ENCODE measurements at places on chromosomes 2 and 18.

- DNase-seq, result no peak
Measured at GRCh38 chr2:43327119-43327518, 100.7 kb upstream of the ZFP36L2 start.

- DNase-seq, result no peak
Measured at GRCh38 chr2:136008205-136008865, 22.9 kb upstream of the DARS1 start.

DNA sequence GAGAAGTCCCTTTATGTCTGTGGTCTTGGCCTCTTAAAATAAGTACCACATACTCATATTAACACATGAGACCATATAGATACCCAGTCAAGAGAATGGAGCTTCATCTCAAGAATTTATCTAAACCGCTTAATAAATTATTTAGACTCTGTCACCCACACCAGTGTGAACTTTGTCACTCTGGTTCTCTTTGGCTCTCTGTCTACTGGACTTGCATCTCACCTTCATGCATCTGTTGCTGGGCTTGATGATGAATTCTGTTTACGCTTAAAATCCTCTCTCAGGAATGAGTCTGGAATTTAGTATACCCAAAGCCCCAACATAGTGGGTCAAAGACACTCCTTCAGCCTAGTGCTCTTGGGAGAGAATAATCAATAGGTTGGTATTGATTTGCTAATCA lies 73.9 kb downstream of the SETBP1 start:
- no peak for DNase-seq

DNA sequence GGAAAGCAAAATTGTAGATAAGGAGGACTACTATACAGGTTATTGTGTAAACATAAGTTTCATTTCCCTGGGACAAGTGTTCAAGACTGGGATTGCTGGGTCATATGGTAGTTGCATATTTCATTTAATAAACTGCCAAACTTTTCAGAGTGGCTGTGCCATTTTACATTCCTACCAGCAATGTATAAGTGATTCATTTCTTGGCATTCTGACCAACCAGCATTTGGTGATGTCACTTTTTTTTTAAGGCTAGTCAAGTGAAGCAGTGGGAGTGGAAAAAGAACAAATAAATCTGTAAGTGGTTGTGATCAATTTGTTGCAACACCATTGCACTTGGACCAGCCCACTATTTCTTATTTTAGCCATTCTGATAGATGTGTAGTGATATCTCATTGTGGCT lies 5.2 kb upstream of the CHCHD5 start:
- peak; percentile 88 for DNase-seq

- DNase-seq, result no peak
Measured at GRCh38 chr2:102726128-102727087, 35.4 kb upstream of the TMEM182 start.

DNA sequence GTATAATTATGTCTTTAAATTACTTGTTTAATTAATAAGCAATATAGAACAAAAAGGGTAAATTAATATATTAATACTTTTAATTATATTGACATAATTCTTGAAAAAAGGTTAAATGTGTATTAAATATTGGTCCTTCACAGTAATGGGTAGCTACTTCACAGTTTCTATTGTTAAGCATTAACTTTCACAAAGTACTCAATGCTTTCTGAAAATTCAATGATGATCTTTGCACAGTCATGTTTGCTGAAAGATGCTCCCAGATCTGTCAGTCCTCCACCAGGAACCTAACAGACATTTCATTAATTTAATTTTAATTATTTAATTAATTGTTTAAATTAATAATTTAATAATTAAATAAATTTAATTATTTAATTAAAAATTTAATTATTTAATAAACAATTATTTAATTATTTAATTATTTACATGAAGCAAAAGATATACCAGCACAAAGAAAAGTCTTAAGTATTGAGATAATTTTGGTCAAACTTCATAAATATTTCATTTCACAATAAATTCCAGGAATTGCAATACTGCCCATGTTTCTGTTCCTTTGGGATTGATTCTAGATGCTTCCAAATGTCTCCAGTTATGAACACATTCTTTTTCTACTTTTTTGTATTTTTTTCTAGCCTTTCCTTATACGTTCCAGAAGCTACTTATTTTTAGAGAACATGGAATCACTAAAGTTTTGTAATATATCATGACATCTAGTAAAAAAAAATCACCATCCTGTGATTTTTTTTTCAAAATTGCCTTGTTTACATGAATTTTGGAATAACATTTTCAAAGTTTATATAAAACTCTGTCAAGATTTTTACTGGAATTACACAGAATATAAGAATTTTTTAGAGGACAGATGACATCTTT lies 46.5 kb downstream of the TMEM18 start:
- DNase-seq, result no peak

DNA sequence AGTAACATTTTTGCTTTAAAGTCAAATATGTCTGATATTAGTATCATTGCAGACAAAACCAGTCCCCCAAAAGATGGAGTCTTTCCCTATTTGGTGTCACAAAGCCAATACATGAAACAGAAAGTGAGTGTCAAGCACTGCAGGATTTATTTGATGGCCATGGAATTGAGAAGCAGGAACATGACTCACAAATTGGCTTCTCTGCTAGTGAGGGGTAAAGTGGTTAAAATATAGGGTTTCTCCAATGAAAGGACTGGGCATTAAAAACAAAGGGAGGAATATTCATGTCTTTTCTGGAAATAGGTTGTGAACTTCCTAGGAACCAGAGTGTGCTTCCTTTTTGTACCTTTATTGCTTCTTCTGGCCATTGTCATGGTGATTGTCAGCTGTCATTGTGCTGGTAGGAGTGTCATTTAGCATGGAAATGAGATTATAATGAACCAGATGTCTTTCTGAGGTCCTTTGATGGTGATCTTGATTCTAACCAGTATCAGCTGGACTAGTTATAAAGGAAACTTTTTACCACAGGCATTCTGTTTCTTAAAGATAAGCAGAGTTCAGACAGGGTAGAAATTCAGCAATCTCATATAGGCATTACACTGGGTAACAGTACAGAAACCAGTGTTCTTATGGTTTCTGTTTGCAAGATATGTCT lies 4.1 kb downstream of the REG1B start:
- DNase-seq, result no peak

- DNase-seq, result peak; percentile 68
Measured at GRCh38 chr2:143505542-143505941, 376.3 kb downstream of the ARHGAP15 start.

DNA sequence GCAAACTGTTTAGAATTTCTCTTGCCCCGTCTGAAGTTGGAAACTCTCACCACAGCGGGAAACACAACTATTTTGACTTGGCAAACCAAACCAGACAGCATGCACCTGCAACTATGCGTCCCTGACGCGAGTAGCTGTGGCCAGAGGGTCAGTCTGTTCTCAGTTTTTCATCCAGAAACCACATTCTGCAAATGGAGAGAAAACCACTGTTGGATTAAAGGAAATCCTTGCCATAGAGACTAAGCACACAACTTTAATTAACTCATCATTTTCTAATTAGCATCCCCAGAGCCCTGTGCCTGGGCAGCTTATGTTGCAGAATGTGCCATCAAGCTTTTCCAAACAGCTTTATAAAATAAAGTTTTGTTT lies 415.7 kb upstream of the TCF4 start:
- no peak for DNase-seq

- DNase-seq, result peak; percentile 48
Measured at GRCh38 chr2:231900486-231900942, 25.7 kb downstream of the NPPC start.

- DNase-seq, result no peak
Measured at GRCh38 chr2:10225291-10226037, 77.2 kb upstream of the HPCAL1 start.

GRCh38 chr18:36302676-36303075 lies 5.2 kb downstream of the FHOD3 start:
- DNase-seq, result peak; percentile 35

- DNase-seq, result no peak
Measured at GRCh38 chr2:210162466-210163124, 8.6 kb downstream of the KANSL1L start.

DNA sequence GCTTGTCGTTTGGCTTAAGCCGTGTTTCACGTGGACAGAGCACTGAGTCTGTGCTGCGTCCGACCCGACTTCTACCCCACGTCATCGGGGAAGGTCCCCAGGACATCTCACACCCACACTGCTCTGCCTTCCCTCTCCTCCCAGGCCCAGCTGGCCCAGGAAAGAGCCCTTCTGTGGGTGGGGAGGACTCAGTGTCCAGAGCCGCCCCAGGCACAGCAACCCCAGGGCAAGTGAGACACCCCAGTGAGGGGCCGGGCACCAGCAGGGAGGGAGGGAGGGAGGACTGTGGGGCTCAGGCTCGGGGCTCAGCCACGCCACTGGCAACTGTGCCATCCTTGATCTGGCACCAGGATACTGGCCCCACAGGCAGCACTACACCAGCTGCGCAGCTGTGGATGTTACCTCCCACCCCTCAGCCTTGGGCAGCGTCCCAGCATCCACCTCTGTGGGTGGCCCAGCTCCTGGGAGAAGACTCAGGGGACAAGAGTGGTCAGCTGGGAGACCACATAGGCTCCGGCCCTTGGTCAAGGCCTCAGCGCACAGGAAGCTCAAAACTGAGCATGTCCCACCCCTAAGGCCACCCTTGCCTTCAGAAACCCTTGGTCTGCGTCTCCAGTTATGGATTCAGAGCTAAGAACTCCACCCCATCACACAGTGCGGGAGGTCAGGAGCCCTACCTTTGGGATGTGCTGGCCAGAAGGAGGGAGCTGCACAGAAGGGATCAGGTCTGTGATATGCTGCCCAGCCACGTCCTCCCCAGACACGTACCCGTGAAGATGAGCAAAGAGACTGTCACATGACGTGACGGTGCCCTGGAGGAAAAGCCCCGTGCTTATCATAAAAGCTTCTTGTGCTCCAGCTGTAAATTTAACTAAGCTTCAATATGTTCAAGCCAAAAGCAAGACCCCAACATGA lies 11.7 kb downstream of the PASK start:
- no peak for DNase-seq

GRCh38 chr2:121080013-121080772 lies 204.8 kb downstream of the TFCP2L1 start:
- peak; percentile 57 for DNase-seq

- no peak for DNase-seq
Measured at GRCh38 chr2:186913870-186914269, 64.9 kb upstream of the ZSWIM2 start.

- DNase-seq, result no peak
Measured at GRCh38 chr2:137897082-137897481, 67.2 kb upstream of the HNMT start.

DNA sequence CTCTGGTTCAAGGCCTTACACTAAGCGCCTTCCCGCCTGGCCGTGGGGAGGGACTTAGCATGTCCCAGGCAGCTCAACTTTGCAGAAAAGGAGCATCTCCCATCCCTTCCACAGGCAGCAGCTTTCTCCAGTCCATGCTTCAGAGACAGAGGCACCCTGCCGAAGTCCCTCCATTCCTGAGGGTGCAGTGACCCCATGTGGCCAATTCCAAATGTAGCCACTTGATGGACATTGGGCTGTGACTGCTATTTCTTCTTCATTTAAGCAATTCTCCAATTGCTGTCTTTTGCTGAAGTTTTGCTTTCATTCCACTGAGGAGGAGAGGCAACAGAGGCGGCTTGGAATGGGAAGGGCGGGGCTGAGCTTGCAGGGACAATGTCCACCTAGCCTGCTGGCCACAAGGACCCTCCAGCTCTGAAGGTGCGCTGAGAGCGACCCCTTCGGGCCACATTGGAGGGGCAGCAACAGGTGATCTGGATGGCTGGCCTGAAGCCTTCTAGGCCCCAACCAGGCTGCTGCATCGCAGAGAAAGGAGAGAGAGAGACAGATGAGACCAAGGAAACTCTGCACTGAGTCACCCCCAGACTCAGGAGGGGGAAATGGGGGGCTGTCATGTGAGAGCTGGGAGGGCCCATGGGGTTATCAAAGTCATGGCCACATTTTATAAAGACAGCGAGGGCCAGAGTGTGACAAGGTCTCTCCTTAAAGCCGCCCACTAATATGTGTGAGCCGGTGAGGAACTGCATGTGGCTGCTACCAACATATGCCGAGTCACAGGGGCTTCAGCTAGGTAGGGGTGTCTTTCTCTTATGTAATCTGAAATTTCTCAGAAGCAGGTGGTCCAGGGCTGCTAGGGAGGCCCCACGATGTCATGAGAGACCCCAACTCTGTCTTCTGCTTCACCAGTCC lies 61.3 kb downstream of the LONRF2 start:
- DNase-seq, result peak; percentile 79

DNA sequence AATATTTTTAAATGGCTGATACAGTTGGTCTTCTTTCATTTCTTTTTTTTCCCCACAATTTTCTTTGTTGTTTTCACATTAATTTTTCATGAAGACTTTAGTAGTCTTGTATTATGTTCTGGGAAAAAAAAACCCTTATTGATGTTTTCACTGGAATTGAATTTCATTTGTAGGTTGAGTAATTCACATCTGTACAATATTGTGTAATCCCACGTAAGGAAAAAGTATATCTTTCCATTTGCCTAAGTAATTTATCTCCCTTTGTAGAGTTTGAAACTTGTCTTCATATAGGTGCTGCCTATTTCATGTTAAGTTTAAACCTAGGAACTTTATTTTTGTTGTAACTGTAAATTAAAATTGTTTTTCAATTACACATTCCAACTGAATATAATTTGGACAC lies 2.0 kb downstream of the DNAJC27 start:
- no peak for DNase-seq

DNA sequence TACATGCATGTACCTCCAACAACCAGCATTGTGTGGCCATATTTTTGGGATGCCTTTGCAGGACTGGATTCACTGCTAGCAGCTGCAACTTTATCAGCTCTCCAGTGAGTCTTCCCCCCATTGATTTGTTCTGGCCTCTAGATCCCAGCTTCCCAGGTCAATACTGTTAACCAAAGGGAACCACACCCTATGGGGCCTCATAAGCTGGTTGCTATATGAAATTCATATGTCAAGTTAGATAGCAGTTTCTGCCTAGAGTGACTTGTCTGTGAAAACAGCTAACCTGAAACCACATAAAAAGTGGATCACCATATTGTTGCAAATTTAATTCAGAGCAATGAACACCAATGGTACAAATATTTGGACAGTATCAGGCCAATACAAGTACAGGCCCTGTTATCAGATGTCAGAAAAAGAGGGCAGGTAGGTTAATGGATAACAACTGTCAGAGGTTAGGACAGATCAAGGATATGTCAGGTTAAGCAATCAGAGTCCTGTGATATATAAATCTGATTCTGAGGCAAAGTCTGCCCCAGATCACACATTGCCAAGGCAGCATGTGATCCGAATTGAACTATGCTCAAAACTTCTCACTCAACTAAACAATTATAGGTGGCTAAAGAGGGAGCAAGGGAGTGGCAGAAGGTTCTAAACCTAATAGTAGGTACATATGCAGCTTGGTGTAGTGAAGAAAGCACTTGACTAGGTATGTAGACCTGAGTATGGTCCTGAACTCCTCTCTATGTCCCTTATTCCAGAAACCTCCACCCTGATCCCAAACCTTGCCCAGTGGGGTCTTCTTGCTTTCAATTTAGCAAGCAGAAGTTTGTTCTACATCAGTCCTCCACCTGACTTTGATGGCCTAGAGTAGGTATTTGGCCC lies 310.2 kb upstream of the STON1 start:
- no peak for DNase-seq

Measured in fibroblast of skin of right biceps (primary cell).